ENCODE measurements at places on chromosomes 5 and 9. TPM values are rescaled to one million over a fixed set of nuclear protein-coding genes. Genes with fewer than 3 reads are reported as not detected.

Gene PCDHGB6
- 2.8 TPM for total RNA-seq

DNA sequence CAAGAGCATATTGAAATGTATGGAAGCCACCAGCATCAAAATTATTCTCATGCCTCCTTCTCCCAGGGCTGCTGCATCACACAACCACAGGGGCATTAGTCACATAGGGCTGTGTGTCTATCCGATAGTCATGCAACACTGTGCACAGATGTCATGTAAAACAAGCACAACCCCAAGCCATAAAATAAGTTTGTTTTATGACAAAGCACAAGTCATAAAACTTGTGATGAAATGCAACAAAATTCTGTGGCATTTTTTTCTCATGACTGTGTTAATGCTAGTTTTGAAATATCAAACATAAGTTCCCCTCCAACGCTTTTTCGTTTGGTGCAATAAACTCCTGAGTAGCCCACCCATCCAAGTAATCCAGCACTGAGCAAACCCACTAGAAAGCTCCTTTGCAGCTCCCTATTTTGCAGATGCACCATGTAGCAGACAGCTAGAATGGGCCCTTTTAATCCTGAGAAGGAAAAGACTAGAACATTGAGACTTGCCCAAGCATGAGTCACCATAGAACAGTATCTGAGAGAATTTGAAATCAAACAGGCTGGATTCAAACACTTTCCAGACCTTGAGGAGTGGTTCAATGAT is 93.3 kb upstream of the ZNF366 start:
- peak; percentile 95 for DNase-seq

Gene AIF1L
- total RNA-seq, result 0.18 TPM

Gene CCDC183
- not detected for total RNA-seq

GRCh38 chr9:136187683-136188586 is 17.0 kb downstream of the LHX3 start:
- DNase-seq, result no peak

- DNase-seq, result no peak
Observed at GRCh38 chr9:29422438-29422837, 1849.2 kb upstream of the C9orf72 start.

- DNase-seq, result no peak
Observed at GRCh38 chr9:21683484-21684175, 118.8 kb upstream of the MTAP start.

Gene ADCY2
- total RNA-seq, result not detected

- DNase-seq, result no peak
Observed at GRCh38 chr9:27356446-27356845, 59.5 kb upstream of the EQTN start.

DNA sequence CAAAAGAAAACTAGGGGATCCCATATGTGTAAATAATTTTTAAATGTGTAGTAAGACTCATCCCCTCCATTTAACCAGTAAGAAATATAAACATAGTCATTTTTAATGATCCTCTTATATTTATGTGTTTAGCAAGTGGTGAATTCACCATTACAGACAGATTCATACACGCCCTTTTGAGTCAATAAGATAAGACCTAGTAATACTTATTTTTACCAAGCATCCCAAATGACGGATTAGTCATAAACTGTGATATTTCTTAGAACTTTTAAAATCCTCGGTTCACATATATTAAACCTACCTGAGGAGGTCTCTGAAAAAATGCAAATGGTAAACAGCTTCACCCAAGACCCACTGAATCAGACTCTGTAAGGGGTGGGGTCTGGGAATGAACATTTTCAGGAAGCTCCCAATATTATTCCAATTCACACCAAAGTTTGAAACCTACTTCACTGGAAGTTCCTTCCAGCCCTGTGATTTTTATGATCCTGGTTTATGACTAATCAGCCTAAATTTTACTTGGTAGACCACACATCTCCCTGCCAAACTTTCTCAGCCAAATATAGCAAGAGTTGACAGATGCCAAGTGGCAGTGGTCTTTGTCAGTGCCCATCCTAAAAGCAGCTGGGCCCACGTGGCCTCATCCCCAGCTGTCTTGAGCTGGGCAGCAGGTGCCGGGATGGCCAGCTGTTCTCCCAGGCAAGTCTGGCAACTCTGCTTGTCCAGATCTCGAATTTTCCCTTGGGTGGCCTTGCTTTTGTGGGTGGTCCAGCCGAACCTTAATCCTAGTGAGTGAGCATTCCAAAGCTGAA is 559.0 kb upstream of the RGMB start:
- DNase-seq, result peak; percentile 45

- peak; percentile 55 for DNase-seq
Observed at GRCh38 chr9:130186839-130187522, 14.8 kb downstream of the NCS1 start.

DNA sequence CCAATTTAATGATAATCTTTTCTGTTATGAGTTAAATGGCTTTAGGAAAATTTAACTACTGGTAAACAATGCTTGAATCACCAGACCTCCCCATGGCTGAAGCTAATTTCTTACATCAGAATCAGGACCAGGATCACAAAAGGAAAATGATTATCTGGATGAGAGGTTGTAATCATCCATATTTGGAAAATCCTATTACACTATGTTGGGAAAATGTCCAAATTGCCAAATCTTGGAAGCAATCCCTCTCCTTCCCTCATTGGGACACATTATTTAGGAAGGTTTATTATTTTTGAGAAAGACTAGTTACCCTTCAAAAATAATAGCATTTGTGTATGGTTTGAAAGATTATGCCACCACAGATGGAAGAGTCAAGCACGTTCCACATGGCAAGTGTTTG is 130.7 kb upstream of the MINAR2 start:
- DNase-seq, result no peak

DNA sequence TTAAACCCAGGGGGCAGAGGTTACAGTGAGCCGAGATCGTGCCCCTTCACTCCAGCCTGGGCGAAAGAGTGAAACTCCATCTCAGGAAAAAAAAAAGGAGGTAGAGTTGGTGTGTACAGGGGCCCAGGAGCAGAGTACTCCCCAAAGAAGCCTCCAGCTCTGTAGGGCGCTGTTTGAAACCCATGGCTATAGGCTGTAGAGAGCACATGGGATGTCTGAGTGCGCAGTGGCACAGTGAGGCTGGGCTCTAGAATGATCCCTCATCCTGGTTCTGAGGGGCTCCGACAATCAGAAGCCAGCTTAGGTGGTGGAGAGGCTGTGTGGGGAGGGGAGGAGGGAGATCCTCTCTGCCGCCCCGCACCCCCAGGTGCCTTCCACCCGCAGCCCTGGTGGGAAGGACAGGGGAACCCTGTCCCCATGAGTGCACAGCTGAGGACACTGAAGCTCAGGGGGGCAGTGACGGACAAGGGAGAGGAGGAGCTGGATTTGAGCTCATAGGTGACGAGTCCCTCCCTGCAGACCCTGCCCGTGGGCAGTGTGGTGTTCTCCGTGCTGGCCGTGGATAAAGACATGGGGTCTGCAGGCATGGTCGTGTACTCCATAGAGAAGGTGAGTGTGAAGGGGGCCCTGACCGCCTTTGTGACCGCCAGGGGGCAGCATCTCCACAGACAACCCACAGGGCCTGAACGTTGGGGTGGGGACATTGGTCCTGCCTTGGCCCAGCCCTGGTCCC is 24.6 kb downstream of the CDHR2 start:
- DNase-seq, result peak; percentile 32

Gene TMC1
- not detected for total RNA-seq

Gene PCDHGA4
- total RNA-seq, result 5.4 TPM

DNA sequence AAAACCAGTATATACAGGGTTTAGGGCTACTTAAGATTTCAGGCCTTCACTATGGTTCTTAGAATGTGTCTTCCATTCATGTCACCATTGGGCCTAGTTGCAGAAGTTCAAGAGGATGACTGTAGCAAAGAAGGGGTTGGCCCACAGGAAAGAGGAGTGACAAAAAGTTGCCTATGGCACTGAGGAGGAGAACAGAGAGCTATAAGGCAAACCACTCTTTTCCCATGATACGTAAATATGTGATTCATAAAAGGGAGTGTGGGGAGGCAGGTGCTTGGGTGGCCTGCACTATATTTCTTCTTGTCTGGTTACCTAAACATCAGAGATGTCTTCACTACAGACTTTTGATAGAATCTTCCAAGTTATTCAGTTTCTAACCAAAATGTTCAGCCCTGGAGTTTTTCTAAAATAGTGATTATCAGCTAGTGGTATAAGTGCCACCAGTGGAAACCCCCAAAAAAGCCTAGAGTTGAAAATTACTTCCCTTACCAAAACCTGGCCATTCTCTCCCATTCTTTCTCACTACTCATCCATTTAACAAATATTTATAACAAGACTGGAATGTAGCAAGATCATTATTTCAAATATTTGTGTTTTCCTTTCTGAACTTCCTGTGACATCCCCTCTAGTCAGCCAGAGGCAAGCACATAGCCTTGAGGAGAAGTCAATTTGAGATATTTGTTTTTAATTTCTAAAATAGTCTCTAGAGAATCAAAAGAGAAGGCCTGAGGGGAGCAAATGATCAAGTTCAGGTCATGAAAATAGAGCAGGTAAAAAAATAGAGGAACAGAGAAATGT is 367.4 kb downstream of the EFNA5 start:
- no peak for DNase-seq

GRCh38 chr9:109510506-109510905 is 12.4 kb upstream of the PTPN3 start:
- DNase-seq, result no peak

DNA sequence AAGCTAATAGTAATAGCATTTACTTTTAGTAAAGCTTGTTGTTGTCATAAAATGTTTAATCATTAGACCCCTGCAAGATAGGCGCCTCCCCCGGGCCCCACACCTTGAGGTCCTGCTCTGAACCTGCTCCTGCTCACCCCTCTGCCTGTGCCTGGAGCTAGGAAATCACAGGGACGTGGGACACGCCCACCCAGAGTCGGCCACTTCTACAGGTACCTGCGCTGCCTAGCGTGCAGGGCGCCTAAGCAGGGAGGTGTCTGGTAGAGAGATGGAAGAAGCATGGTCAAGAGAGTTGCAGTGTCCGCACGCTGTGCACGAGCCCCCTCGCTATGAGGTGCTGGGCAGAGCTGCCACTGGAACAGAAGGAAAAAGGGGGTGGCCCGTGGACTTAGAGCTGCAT is 52.6 kb downstream of the HINT1 start:
- DNase-seq, result no peak

- DNase-seq, result no peak
Observed at GRCh38 chr9:73753171-73753570, 601.5 kb downstream of the ANXA1 start.

- DNase-seq, result no peak
Observed at GRCh38 chr5:8633259-8633658, 764.3 kb downstream of the MTRR start.

GRCh38 chr5:107500840-107501239 is 169.9 kb downstream of the EFNA5 start:
- no peak for DNase-seq

- DNase-seq, result peak; percentile 37
Observed at GRCh38 chr5:141637767-141638419, 1.1 kb downstream of the RELL2 start.

GRCh38 chr9:127163409-127163808 is 41.0 kb upstream of the ANGPTL2 start:
- peak; percentile 82 for DNase-seq

DNA sequence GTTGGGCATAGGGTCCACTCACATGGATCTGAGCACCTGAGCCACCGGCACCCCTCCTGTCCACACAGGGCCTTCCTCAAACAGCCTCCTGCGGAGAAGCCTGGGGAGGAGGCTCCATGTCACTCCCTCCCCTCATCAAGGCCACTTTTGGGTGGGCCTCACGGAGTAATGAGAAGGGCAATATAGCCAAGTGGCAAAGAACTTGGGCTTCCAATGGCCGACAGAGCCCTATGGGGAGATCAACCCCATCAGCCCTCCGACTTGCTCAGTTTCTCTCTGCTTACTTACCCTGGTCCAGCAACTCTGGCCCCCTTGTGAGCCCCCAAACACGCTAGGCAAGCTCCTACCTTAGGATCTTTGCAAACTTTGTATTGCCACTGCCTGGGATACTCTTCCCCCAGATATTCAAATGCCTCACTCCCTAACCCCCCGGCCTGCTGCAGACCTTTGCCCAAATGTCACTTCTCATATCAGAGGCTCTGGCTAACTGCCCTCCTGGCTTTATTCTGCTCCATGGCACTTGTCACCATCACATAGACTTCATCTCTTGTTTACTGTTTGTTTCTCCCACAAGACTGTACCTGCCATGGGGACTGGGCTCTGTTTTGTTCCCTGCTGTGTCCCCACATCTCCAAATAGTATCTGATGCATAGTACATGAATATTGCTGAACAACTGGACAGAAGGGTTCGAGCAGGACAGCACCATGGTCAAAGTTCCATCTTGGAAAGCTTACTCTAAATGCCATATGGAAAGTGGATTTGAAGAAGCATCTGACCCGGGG is 220.8 kb downstream of the FSTL4 start:
- no peak for DNase-seq

GRCh38 chr9:13141629-13142028 is 137.9 kb downstream of the MPDZ start:
- DNase-seq, result peak; percentile 27

Gene RNF145
- 50.0 TPM for total RNA-seq

DNA sequence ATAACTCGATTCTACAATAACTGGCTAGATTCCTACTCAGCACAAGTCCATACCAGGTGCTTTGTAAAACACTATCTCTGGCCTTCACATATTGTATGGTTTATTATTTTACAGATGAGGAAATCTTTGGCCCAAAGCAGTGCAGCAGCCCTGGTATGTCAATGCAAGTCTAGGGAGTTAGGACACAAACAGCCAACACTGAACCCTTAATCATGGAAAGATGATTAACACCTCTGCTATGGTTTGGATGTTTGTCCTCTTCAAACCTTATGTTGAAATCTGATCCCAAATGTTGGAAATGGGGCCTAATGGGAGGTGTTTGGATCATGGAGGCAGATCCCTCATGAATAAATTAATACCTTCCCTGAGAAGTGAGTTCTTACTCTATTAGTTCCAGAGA is 76.6 kb downstream of the MAPKAP1 start:
- no peak for DNase-seq

Gene LRRC19
- not detected for total RNA-seq

DNA sequence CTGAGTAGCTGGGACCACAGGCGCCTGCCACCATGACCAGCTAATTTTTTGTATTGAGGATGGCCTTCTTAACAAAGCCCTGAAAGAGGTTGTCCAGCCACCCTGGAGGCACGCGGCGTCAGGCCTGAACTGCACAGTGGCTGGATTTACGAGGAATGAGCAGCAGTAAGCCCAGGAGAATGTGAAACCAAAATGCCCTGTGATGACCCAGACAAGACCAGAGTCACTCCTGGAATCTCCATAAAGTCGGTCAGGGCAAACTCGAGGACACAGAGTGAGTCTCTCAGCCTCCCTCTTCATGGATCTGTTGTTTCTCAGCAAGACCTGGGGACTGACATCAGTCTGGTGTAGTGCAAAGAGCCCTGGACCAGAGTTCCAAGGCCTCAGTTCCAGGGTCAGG is 53.2 kb upstream of the C5orf58 start:
- no peak for DNase-seq

DNA sequence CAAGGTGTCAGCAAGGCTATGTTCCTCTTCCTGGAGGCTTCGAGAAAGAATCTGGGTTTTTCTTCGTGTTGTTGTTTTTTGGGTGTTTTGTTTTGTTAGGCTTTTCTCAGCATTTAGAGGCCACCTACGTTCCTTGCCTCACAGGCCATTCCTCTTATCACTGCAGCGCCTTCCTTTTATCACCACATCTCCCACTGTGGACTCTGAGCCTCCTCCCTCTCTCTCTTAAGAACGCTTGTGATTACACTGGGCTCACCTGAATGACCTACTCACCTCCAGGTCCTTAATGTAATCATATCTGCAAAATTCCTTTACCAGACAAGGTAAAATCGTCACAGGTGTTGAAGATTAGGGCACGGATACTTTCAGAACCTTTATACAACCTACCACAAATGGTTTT is 340.8 kb downstream of the DTWD2 start:
- no peak for DNase-seq
